Endothelial cell of umbilical vein (primary cell): ENCODE measurements at places on chromosomes 1 and 21. TPM values are rescaled to one million over a fixed set of nuclear protein-coding genes. Genes with fewer than 3 reads are reported as not detected.

Gene CRYAA
- total RNA-seq = not detected in 2 replicates

Gene SLAMF6
- not detected in 2 replicates for total RNA-seq

Gene SLC2A5
- not detected in 2 replicates for total RNA-seq

Gene BRINP3
- not detected in 2 replicates for total RNA-seq

Gene ITSN1
- total RNA-seq = 86.8 and 91.9 TPM in 2 replicates
